ENCODE measurements at places on chromosomes 6 and 20.

GRCh38 chr20:31704225-31705119 is 18.2 kb downstream of the BCL2L1 start:
- DNase-seq = no peak

DNA sequence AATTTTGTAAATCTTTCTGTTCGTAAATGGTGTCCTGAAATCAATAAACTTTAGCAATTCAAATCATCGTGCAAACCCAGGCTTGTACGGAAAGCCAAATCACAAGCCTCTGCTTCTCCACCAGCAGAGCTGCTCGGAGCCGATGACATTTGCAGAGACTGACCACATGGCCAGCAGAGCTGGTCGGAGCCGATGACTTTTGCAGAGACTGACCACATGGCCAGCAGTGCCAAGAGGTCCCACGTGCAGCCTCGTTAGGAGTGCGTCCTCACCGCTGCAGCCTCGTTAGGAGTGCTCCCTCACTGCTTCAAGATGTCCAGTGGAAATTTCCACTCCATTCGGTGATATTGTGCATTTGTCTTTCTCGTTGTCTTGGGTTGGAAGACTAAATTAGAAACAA is 28.5 kb downstream of the SMOC2 start:
- no peak for DNase-seq

- no peak for DNase-seq
Observed at GRCh38 chr6:56416247-56416646, 168.9 kb upstream of the COL21A1 start.

GRCh38 chr6:7200598-7201443 is 93.1 kb downstream of the RREB1 start:
- DNase-seq = no peak

GRCh38 chr6:121522265-121522664 is 86.8 kb downstream of the GJA1 start:
- DNase-seq = no peak

DNA sequence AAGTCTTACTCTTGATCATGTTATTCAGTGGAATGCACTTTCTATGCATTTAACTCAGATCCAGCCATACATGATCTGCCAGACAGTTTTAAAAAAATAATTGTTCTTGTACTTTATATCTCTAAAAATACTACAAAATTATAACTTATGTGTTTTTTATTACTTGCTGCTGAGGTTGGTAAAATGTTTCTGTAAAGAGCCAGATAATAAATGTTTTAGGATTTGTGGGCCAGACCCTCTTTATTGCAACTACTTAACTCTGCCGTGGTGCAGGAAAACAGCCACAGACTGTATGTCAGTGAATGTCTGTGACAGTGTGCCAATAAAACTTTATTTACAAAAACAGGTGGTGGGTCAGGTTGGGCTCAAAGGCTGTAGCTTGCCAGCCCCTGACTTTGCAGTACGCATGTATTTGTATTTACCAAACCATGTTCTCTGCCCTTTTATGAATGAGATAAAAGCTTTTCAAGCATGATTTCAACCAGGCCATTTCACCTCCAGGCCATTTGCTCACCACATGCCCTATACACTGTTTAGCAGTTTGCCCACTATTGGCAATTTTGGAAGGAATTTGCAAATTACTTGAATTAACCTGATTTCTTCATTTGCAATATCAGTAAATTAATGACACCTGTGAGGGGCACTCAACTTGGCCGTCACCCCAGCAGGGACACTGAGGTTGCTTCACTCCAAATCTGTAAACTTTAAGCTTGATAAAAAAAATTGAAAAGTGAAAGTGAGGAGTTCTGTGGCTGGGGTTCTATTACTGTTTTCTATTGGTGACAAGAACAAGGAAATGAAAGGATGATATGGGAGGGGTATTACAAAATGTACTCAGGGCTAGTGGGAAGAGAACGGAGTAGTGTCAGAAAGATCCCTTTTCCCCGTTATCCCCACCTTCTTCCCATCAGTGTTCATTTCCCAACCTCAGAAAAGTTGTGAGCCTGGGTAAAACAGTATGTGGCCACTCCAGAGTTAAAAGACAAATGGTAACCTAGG is 133.4 kb downstream of the CEBPB start:
- no peak for DNase-seq

DNA sequence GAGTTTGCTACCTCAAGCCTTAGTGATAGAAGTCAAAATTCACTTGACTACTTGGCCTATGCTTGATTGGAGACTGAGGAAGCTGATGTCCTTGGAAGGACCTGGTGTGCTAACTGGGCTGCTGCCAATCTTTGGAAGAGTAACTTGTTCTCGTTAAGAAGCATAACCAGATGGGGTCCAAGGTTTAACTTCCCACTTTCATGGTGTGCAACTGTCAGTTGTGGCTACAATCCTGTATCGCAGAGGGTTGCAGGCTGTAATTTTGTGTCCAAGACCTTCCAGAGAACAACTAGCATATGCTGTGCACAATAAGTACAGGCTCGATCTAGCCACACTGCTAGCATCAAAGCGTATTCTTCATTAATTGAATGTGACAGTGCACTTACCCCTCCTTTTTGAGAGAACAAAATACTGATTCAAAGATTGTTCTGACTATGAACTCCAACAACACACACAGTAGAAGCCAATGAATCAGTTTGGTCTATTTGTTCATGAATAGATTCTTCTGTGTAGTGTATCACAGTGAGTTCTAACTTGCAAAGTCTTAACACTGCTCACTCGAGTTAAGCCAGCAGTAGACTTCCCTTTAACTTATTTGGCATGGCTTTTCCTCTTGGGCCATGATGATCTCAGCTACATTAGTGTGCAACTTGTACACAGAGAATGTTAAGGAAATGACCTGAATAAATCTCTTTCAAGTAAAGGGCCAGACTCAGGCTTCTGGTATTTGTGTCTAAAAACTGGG is 15.8 kb upstream of the PLCB1 start:
- no peak for DNase-seq

Measured in ecto neural progenitor cell (in vitro differentiated cells).